Activated gamma-delta T cell treated with Interleukin-2 at 50 U/mL for 16 hours (primary cell): ENCODE measurements at places on chromosomes 7 and 10.

DNA sequence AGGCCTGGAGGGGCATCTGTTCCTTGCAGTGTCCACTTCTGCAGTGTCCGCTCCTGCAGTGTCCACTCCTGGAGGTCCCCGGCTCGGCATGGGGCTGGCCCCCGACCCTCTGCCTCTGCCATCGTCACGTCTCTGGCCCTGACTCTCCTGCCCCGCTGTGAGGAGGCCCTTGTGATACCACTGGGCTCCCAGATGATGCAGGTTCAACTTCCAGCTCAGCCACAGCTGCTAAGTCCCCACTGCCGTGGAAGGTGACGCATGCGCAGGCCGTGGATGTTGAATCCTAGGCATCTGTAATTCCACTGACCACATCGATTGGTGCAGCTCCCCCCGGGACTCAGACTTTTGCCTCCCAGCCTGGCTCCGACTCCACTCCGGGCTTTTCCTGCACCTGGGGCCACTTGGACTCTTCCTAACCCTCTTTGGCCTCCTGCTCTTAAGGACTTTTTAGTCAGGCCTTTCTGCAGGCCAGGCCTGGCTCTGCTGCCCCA is 95.1 kb downstream of the GLRX3 start:
- DNase-seq, result no peak

GRCh38 chr10:101014966-101015581 is 15.5 kb downstream of the LZTS2 start:
- DNase-seq, result no peak

GRCh38 chr10:46520941-46521340 is 35.5 kb downstream of the GPRIN2 start:
- no peak for DNase-seq

GRCh38 chr10:114504769-114505579 is 100.7 kb upstream of the AFAP1L2 start:
- no peak for DNase-seq

DNA sequence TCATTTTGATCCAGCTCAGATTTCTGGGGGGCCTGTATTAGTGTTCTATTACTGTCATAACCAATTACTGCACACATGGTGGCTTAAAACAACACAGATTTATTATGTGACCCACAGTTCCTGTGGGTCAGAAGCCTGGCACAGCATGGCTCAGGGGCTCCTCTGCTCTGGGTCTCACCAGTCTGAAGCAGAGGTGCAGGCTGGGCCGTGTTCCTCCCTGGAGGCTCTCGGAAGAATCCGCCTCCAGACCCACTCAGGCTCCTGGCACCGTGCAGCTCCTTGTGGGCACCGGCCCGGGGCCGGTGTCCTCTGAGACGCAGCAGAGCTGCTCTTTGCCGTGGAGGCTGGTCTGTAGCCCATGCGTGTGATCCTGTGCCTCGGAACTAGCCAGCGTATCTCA is 61.5 kb downstream of the RAMP3 start:
- DNase-seq, result no peak

GRCh38 chr7:36967387-36967786 is 243.1 kb upstream of the AOAH start:
- DNase-seq, result no peak
